ENCODE measurements at places on chromosomes 7 and 10. TPM values are rescaled to one million over a fixed set of nuclear protein-coding genes. Genes with fewer than 3 reads are reported as not detected.
A peak's percentile ranks its signal among the peaks of the same experiment; 100 is the strongest.

DNA sequence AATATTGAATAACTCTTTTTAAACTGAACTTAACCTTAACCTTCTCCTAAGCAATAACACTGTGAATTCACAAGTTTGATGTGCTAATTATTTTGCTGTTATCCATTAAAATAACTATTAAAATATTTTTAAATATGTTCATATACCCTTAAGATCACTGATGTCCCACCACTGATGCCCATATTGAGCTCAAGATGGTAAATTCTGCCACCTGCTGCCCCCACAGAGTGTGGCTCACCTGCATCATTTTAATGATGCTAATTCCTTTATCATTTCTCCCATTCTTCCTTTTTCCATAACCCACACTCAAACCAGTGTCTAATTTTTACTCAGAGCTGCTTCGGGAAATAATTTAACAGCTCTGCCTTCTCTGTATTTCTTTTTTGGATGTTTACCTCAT lies 82.3 kb upstream of the ARID5B start:
- H3K4me1 ChIP-seq, result no peaks in the 10 kb centered on the region
- peak; percentile 24 for DNase-seq
- no peaks in the 10 kb centered on the region for H3K36me3 ChIP-seq
- no peak overlapping the region for H3K4me3 ChIP-seq

DNA sequence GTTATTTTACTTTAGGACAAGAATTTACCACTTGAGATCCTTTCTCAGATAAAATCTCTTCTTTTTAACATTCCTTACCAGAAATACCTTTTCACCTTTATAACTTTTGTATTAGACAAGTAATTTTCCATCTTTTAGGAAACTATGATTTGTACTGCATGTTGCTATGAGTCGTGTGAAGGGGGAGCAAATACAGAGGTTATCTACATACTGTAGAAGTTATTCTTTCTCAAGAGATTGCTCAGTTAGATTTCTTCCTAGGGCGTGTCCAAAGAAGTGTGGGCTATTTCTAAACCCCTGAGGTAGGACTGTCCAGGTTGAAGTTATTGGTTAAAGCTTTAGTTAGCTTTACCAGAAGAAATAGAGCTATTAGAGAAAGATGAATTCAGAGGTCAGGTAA lies 30.2 kb upstream of the ARHGAP12 start:
- H3K4me3 ChIP-seq, result no peak overlapping the region
- H3K36me3 ChIP-seq, result no peaks in the 10 kb centered on the region
- H3K27me3 ChIP-seq, result no peaks in the 10 kb centered on the region
- H3K4me1 ChIP-seq, result peaks cover 8% of the 10 kb centered on the region
- DNase-seq, result no peak

CUEDC2 gene
- total RNA-seq, result 43.0 TPM

DNA sequence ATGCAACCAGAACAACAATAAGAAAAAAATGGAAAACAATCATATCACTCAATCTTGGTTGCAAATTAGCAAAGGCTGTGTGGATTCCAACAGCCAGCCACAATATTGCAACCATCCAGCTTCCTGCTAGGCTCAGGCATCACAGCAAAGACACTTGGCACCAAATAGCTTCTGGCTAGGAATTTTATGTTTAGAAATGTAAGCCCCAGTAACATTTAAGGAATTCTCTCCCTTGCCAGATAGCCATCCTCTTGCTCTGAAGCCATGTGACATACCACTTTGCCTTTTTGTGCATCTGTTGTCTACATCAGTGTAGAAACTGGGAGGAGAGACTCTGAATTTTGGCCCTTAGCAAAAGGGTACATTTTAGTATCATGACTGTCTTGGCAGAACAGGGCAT lies 22.2 kb downstream of the MKX start:
- DNase-seq, result no peak
- no peaks in the 10 kb centered on the region for H3K4me1 ChIP-seq
- H3K4me3 ChIP-seq, result no peak overlapping the region
- H3K27me3 ChIP-seq, result peaks cover 4% of the 10 kb centered on the region

GRCh38 chr7:40611095-40611871 lies 476.5 kb downstream of the SUGCT start:
- DNase-seq, result no peak
- no peaks in the 10 kb centered on the region for H3K27me3 ChIP-seq
- no peaks in the 10 kb centered on the region for H3K36me3 ChIP-seq
- no peak overlapping the region for H3K27ac ChIP-seq
- H3K4me3 ChIP-seq, result no peak overlapping the region

FEZF1 gene
- not detected for total RNA-seq

DNA sequence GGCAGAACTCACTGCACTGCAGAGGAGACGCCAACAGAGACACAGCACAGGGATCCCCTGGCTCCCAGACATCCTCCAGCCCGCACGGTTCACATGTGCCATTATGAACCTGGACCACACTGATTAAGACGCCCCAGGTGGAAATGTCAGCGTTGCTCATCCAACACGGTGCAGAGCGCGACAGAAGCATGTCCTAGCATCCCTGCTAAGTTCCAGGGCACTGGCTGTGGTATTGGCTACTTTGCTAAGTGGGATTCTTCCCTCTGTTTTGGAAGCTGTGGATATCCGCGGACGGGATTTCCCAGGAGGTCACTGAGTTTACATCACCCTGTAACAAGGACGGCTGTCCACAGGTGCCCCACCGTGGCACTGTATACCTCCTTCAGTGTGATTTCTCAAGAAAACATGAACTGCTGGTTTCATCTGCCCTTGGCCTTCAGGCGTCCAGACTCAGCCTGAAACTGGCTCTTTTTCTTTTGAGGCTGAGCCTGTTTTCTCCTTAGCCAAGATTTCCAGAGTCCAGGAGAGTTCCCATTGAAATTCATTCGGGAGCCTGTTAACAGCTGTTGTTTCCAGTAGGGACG lies 324.0 kb downstream of the WDR37 start:
- H3K4me1 ChIP-seq, result no peaks in the 10 kb centered on the region
- peaks cover 5% of the 10 kb centered on the region for H3K27me3 ChIP-seq
- no peak overlapping the region for H3K27ac ChIP-seq
- no peak for DNase-seq
- no peak overlapping the region for H3K4me3 ChIP-seq

DNA sequence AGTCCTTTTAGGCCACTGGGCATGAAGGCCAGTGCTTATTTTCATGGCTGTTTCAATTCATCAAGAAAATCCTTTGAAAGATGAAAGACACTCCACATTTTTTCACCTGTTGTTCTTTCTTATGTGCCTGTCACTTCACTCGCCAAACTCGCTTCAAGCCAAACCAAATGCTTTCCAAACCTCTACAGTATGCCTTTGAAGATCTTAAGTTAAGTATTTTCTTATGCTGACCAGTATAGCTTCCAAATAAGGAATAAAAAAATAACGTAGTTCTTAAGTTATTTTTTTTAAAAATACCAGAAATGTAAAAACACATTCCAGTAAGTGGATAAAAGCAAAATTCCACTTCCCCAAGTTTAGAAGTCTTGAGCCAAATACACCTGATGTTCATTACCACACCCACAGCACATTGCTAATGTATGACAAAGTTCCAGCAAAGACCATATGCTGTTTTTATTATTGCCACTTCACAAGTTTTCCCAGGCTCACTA lies 186.1 kb downstream of the MTERF1 start:
- no peak overlapping the region for H3K4me3 ChIP-seq
- H3K27me3 ChIP-seq, result no peaks in the 10 kb centered on the region
- no peak overlapping the region for H3K27ac ChIP-seq

DNA sequence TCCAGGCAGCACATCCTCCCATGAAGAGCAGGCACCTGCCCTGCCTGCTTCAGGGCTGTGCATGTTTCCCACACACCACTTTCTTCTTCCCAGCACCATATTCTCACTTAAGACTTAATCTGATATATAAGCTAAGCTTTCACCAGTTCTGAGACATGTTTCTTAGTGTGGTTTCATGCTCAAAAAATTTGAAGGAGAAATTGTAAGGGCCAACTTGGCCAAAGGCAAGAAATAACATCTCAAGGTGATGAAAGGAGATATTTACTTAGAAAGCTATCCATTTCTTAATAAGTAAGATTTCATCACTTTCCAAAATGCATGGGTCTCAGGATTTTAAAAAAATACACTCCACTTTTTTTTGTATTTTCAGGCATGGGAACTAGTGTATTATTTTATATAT lies 468.1 kb upstream of the AKR1E2 start:
- no peaks in the 10 kb centered on the region for H3K4me1 ChIP-seq
- H3K4me3 ChIP-seq, result no peak overlapping the region
- no peaks in the 10 kb centered on the region for H3K36me3 ChIP-seq
- DNase-seq, result no peak
- H3K27ac ChIP-seq, result no peak overlapping the region
- H3K27me3 ChIP-seq, result peaks cover 2% of the 10 kb centered on the region

DNA sequence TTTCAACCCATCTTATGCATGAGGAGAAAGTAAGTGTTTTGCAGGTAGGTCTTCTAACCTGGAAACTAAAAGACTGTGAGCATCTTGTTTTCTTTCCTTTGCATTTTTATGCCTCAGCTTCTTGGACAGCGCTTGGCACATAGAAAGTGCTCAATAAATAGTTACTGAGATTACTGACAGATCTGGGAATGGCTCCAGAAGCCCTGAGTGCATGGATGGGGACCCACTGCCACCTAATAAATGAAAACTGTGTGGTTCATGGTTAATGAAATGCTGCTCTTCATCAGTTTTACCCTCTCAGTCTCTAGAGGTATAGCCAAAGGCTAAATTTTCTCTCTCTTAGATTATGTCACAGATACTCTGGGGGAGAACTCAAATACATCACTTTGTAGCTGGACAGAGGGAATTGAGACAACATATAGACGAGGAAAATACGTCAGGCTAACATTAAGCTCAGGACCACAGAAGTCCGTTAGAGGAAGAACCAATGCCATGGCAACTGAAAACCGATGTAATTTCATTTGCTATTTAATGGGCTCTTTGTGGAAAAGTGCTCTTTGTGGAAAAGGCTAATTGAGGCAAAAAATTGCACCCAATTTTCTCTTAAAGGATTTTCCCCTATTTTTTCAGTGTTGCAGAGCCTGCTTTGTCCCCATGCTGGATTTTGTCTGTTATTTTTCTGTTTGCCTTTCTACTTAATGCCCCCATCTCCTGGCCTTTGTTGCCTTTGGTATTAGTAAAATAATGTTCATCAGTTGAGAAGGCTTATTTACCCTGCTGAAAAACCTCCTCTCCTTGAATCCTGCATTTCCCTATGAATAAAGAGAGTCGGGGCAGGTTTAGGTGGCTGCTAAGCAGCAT lies 17.8 kb downstream of the ASB4 start:
- DNase-seq, result no peak
- no peaks in the 10 kb centered on the region for H3K27me3 ChIP-seq
- H3K4me3 ChIP-seq, result no peak overlapping the region
- no peak overlapping the region for H3K27ac ChIP-seq

- no peak overlapping the region for H3K27ac ChIP-seq
- H3K4me1 ChIP-seq, result no peaks in the 10 kb centered on the region
- H3K27me3 ChIP-seq, result no peaks in the 10 kb centered on the region
- DNase-seq, result no peak
Measured at GRCh38 chr7:91519241-91520158, 255.3 kb downstream of the FZD1 start.

CYP2C8 gene
- total RNA-seq, result 0.45 TPM

DNA sequence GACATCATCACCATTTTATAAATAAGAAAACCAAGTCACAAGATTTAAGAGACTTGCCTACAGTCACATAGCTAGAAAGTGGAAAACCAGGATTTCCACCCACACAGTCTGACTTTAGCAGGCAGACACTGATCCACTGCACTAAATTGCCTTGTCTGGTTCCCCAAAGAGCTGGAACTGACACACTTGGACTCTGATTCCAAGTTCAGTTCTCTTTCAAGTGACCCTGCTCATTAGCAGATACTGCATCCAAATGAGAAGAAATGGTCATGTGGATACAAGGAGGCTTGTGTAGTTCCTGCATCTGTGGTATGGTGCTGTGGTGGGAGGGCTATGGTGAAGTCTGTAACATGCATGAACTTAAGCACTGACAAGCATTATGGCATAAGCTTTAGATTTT lies 180.1 kb upstream of the MKLN1 start:
- peaks cover 2% of the 10 kb centered on the region for H3K27me3 ChIP-seq
- H3K27ac ChIP-seq, result no peak overlapping the region
- no peaks in the 10 kb centered on the region for H3K36me3 ChIP-seq
- no peak for DNase-seq

TWIST1 gene
- total RNA-seq, result not detected

DNA sequence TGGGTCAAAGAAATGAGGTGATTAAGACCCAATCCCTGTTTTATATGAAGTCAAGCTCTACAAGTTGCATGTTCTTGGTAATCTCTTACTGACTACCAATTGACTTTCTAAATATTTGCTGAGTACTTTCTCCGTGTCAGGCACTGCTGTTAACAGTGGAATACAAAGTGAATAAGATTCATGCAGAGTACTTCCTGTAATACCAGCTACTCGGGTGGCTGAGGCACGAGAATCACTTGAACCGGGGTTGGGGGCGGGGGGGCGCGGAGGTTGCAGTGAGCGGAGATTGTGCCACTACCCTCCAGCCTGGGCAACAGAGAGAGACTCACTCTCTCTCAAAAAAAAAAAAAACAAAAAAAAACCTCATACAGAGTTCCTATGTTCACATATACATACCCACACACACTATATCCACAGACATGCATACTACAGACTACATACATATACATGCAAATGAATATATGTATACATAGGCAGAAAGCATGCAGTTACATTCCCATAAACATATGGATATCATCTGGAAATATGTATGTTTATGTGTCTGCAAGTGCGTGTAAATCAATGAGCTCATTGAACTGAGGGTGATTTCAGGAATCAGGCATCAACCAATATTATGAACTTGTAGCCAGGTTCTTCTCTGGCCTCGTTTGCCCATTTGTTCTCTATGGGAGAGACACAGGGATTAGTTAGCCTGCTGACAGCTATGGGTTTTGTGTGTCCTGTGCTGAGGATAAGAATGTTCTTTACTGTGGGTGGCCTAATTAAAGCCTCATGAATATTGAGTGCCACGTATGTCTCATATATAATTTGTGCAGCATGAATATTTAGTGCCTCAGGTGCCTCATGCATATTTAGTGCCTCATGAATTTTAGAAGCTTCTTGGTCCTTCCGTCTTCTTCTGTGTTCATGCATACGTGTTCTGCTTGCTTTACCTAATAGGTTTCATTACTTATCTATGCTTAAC lies 73.9 kb downstream of the BICC1 start:
- no peak overlapping the region for H3K4me3 ChIP-seq
- no peaks in the 10 kb centered on the region for H3K36me3 ChIP-seq
- no peak overlapping the region for H3K27ac ChIP-seq
- no peaks in the 10 kb centered on the region for H3K4me1 ChIP-seq

AIFM2 gene
- total RNA-seq, result 3.7 TPM

DNA sequence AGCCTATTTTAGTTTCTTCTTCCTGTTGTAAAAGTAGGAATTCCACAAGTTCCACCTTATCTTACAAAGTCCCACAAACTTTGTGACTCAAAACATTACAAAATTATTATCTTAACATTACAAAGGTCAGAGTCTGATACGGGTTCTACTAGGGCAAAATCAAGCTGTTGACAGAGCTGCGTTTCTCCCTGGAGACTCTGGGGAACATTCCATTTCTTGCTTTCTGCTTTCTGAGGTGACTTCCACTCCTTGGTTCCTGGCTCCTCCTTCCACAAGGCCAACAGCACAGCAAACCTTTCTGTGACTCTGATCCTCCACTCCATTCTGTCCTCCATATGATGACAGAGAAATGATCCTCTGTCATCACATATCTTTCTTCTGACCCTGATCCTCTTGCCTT lies 10.6 kb downstream of the OR2F1 start:
- no peak overlapping the region for H3K27ac ChIP-seq
- no peak overlapping the region for H3K4me3 ChIP-seq
- no peaks in the 10 kb centered on the region for H3K27me3 ChIP-seq
- DNase-seq, result no peak

- no peak for DNase-seq
- no peak overlapping the region for H3K4me3 ChIP-seq
- no peaks in the 10 kb centered on the region for H3K27me3 ChIP-seq
- H3K36me3 ChIP-seq, result no peaks in the 10 kb centered on the region
Measured at GRCh38 chr7:108663701-108664100, 94.0 kb downstream of the DNAJB9 start.
